ENCODE measurements at places on chromosomes 4 and X.
A peak's percentile ranks its signal among the peaks of the same experiment; 100 is the strongest.

DNA sequence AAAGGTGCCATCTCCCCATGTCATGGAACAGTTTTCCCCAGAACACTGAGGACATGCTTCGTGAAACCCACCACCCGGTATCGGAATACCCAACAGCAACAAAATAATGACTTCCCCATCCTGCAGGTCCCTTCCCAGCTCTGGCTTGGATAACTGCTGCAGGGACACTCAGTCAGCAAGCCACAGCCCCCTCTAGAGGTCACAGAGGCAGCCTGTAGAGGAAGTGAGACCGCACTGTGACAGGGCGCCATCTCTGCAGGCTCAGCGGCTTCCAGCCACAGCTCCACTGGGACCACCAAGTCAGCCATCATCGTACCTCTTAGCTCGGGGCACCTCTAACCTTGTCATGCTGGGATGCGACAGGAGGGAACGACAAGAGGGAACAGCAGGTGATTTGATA is 315.9 kb downstream of the LDB2 start:
- DNase-seq = peak; percentile 46

GRCh38 chrX:102599951-102600579 is 750 bp downstream of the ARMCX5 start:
- DNase-seq = peak; percentile 4

GRCh38 chrX:109374262-109374960 is 107.5 kb downstream of the GUCY2F start:
- no peak for DNase-seq

- no peak for DNase-seq
Measured at GRCh38 chr4:147192679-147193078, 247.0 kb upstream of the TTC29 start.

DNA sequence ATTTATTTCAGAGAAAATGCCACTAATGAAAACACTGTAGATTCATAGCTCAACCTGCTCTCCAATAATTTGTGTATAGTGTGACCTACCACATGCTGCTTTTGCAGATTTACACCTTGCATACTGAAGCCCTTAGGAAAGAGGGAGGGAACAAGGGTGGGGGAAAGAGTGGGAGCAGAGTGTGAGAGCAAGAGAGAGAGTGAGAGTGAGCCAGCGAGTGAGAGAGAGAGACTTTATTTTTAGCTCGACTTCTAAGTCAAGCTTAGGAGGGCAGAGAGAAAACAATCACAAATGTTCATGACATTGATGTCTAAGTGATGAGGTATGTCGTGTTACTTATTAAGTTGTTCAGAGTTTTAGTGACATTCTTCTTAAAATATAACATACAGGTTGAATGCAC is 112.5 kb upstream of the HAND2 start:
- DNase-seq = no peak

DNA sequence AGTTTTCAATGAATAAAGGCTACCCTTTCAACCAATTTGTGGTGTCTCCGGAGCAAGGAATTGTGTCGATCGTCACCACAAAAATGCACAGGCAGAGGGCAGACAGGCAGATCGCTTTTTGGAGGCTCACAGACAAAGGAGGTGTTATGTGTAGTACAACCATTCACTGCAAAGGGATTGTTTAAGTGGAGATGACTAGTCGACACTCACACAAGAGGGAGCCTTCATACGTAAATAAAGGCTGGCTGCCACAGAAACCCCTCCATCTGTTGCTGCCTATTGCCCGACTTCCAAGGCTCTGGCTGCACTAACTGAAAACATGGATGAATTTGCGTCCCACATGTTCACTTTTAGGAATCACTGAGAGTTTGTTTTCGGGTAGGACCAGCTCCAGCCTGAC is 281.1 kb downstream of the NKX6-1 start:
- peak; percentile 9 for DNase-seq

DNA sequence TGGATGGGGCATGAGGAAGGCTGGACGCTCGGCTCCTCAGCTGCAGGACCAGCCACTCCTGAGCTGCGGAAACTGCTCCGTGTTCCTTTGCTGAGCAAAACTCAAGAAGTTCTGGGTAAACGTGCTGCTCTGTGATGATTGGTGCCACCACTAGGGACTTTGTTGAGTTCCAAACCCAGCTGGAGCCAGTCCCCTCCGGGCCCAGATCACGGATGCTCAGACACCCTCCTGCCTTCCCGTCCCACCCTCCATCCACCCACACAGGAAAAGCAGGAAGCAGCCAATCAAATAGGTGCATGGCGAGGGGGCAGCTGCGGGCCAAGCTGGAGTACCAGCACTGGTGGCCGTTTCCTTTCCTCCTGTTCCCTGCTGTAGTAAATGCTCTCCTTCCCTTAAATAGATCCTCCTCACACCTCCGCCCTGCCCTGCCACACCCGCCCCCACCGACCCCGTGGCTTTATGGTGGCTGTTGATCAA is 68.0 kb downstream of the ADRA2C start:
- no peak for DNase-seq

DNA sequence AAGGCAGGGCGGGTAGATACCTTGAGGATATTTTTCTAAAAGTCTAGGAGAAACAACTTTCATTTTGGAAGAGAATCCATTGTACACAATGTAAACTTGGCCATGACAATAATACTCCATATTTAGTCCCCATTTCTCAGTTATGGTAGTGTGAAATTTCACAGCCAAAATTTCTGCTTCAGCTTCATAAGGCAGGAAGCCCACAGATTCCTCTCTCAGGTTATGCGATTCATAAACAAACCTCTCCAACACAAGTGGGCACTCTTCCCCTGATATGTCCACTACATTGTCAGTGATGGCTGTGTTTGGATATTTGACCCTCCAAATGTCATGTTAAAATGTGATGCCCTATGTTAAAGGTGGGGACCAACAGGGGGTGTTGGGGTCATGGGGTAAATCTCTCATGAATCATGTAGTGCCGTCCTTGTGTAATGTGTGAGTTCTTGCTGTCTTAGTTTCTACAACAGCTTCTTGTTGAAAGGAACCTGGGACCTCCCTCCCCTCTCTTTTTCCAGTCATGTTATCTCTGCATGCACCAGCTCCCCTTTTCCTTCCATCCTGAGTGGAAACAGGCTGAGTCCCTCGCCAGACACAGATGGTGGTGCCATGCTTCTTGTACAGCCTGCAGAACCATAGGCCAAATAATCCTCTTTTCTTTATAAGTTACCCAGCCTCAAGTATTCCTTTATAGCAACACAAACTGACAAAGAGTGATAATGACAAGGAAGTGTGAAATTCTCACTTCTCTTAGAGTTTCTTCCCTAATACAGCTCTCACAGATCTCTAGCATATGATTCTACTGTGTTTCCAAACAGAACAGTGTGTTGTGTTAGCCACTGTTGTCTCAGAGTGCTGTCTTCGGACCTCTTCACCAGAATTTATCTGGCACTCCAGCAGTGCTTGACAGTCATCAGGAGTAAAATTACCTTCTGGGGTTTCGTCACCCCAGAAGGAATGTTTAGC is 598.4 kb upstream of the GNPDA2 start:
- no peak for DNase-seq

DNA sequence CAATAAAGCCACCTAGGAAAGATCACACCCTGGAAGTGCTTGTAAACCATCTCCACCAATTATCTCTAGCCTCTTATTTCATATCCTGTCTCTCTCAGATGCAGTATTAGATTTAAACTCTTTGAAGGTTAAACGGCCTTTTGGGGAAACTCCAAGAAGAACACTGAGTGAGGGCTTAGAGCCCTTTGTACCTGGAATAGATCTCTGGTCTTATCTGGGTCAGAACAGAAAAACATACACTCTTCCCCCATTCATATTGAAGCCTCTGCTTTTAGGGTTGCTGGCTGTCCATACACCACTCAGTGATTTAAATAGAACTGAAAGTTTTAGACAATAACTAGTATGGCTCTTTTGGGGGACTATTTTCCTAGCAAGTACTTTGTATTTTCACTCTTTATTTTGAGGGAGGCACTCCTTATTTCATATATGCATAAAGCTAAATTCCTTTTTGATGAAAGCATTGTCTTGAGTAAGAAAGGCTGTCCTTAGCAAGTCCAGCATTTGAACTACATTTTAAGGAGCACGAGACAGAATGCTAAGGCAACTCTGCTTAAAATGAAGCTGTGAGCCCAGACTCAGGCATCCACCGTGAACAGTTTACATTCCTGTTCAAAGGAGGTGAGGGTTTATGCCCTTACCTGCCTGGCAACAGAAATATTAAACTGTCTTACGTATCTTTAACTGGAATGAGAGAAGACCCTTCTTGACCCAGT is 17.4 kb downstream of the YY2 start:
- no peak for DNase-seq

DNA sequence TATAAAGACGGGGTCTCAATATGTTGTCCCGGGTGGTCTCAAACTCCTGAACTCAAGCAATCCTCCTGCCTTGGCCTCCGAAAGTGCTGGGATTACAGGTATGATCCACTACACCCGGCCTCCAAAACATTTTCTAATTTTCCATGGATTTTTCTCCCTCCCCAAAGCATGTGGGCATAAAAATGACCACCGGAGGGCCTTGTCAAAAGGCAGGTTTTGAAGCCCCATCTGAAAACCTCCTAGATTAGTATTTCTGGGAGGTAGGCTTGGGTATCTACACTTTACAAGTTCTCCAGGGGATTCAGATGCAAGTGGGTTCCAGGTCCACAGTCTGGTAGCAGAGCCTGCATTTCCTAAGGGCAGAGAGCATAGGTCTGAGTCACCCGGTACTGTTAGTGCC is 1.4 kb upstream of the GPR173 start:
- no peak for DNase-seq

DNA sequence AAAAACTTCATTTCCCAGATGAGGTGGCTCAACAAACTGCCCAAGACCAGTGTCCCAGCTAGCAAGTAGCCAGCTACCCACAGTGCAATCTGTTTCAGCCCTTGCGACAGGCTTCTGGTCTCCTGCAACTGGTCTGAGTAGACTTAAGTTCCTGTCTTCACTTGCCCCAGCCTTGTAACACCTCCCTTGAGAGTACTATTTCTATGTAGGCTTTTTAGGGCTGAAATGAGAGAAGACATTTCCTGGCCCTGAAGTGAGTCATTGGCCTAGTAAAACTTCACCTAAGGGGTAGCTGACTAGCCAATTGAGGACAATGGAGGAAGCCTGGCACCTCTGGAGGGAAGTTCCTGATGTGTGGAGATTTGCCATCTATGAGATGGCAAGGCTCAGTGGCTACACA is 80.1 kb upstream of the STIM2 start:
- DNase-seq = no peak

- DNase-seq = peak; percentile 58
Measured at GRCh38 chrX:39730662-39731329, 367.0 kb downstream of the BCOR start.
